ENCODE measurements at places on chromosomes 5 and 9. TPM values are rescaled to one million over a fixed set of nuclear protein-coding genes. Genes with fewer than 3 reads are reported as not detected.

Gene ZNF879
- 2.8 TPM for total RNA-seq

Gene HMCN2
- total RNA-seq: under 0.01 TPM

Gene PLGRKT
- total RNA-seq: 53.1 TPM

Gene C5orf24
- 58.9 TPM for total RNA-seq

Gene IFNA14
- not detected for total RNA-seq

- no peak for DNase-seq
Observed at GRCh38 chr9:127873886-127874285, 3.6 kb downstream of the AK1 start.

DNA sequence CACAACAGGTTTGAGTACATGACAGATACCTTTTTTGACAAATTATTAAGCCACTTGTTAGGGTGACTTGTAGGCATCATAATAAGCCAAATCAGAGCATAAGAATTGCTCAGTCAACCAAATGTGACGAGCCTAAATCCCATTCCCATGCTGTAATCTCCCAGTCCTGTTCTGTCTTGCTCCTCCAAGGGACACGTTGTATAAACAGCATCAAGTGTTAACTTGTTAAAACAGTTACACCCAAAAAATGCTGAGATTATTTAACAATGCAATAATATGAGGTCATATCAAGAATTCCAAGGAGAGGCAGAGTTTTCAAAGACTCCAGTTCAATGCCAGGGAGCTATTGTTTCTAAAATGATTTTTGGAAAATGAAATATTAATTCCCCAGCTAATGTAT is 76.2 kb downstream of the SH3TC2 start:
- DNase-seq: no peak

- DNase-seq: peak; percentile 31
Observed at GRCh38 chr5:40594811-40595210, 84.9 kb upstream of the PTGER4 start.

GRCh38 chr5:130571076-130571475 is 594.0 kb downstream of the HINT1 start:
- DNase-seq: no peak

- DNase-seq: no peak
Observed at GRCh38 chr5:50352382-50352781, 88.7 kb downstream of the EMB start.

DNA sequence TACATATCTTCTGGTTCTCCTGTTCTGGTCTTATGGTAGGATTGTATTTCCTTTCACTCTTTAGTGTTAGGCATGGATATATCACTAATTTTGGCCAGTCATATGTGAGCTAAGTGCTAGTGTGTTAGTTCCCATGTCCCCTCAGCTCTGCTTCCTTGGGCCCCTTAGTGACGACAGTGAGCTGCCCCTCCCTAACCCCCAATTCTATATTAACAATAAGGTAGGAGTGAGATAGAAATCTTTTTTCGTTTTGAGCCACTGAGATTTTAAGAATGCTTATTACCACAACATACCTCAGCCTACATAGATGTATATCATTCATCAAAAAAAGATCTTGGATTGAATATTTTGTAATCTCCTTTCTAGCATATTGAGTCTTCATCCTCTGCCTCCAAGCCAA is 100.5 kb downstream of the PARP8 start:
- DNase-seq: no peak

DNA sequence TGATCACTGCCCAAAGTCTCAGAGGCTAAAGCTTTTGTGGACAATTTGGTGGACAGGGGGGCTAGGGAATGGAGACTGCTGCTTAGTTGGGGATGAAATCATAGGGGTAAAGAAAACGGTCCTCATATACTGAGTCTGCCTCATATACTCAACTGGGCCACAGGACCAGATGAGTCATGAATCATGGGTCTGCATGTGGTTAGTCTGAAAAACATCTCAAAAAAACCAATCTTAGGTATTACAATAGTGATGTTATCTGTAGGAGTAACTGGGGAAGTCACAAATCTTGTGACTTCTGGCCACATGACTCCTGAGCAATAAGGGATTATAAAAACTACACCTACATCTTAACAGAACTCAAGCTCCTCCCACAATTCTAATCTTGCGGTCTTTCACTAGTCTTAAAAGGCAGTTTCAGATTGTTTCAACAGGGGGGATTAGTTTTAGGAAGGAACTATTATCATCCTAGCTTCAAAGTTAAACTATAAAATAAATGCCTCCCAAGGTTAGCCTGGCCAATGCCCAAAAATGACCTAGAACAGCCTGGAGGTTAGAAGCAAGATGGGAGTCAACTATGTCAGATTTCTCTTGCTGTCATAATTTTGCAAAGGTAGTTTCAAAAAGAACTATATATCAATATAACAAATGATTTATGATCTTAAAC is 17.5 kb downstream of the TMEM161B start:
- peak; percentile 14 for DNase-seq

- no peak for DNase-seq
Observed at GRCh38 chr5:175393897-175394296, 50.1 kb downstream of the DRD1 start.

DNA sequence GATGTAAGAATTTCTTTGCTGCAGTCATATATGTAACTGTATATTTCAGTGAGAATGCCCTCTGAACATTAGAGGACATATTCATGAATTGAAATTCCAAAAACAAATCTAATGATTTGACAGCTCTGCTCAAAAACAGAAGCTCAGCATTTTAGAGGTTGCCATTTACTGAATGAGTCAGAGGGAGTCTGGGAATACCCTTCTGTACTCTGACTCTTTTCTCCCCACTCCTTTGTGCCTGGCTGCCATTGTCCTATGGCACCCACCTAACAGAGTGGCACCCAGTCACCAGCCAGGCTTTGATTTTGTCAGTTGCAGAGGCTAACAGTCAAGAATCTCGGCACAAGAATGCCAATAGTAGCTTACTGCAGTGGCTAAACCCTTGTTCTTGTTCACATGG is 133.6 kb downstream of the ATG10 start:
- DNase-seq: peak; percentile 70

- peak; percentile 65 for DNase-seq
Observed at GRCh38 chr9:33157960-33158842, 8.9 kb downstream of the B4GALT1 start.

DNA sequence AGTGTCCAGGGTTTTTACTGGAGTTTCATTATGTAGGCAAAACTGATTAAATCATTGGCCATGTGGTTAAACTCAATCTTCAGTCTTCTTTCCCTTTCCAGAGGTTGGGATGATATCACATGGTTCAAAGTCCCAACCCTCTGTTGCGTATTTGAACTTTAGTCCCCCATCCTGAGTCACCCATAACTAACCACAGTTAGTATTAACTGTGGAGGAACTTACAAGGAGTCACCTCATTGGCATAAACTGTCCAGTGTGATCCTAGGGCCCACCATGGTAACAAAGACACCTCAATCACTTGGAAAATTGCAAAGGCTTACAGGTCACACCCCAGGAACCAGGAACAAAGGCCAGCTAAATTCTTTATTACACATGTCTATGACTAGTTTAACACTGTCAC is 188.5 kb downstream of the COX7C start:
- DNase-seq: peak; percentile 92

DNA sequence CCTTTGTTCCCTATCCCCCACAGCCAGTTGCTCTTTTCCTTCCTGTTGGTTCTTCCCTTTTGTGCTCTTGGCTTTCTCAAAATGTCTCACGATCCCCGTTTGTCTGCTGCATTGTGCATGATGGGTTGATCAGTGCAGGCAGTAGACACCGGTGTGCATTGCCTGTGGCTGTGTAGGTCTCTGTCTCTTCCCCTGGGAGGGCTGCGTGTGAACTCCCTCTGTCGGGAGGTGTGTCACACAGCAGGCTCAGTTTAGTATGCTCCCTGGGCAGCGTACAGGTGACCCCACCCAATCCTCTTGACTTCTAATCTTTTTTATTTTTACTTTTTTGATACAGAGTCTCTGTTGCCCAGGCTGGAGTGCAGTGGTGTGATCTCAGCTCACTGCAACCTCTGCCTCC is 265.3 kb downstream of the FSTL4 start:
- DNase-seq: no peak

DNA sequence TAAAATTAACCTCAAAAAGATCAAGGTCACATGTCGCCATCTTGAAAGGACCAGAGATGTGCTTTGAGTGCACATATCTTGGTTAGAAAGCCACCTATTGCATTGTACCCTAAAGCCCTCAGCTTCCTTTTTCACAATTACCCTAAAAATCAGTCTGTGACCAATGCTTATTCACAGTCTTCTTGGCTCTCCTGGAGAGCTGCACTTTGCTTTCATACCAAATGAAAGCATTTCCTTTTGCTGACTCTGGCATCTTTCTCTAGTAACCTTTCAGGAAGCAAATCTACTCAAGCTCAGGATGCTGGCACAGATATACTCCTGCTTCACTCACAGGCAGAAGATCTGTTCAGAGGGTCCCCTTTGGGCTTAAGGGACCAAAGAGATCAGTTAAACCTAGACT is 160.7 kb upstream of the PUM3 start:
- DNase-seq: no peak

GRCh38 chr9:91419222-91420191 is 4.1 kb downstream of the NFIL3 start:
- peak; percentile 97 for DNase-seq

Data from renal cortical epithelial cell (primary cell).